ENCODE measurements at places on chromosomes 2 and 18.
A peak's percentile ranks its signal among the peaks of the same experiment; 100 is the strongest.

GRCh38 chr2:101828257-101828656, 130.8 kb downstream of the MAP4K4 start:
- DNase-seq = no peak

DNA sequence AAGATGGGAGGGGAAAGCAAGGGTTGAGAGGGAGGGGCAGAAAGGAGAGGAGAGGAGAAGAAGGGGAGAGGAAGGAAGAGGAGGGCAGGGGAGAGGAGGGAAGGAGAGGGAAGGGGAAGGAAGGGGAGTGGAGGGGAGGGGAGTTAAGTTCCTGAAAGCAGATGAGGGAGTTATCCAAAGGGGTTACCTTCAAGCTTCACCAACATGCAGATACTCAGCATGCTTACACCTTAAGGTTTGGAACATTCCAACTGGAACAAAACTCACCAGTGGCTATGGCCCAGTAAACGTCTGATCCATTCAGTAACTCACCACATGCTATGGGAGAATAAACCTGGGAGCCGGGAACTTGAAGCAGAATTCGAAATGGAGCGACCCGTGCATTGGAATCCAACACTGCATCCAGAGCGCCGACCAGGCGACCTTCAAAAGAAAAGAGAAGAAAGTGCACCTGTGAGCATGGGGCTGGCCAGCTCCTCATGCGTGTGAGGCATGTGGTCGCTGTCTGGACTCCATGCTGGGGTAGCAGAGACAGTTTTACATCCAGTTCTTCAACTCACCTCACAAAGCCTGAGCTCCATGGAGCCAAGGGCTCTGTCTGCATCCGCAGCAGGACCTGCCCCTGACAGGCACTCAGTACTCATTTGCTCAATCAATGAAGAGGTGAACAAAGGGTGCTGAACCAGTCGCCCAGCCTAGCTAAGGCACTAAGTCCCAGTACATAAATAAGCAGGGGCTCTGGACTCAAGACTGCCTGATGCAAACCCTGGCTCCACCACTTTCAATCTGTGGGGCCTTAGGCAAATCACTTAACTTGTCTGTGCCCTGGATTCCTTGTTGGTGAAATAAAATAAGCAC, 61.0 kb downstream of the TBC1D8 start:
- peak; percentile 23 for DNase-seq

DNA sequence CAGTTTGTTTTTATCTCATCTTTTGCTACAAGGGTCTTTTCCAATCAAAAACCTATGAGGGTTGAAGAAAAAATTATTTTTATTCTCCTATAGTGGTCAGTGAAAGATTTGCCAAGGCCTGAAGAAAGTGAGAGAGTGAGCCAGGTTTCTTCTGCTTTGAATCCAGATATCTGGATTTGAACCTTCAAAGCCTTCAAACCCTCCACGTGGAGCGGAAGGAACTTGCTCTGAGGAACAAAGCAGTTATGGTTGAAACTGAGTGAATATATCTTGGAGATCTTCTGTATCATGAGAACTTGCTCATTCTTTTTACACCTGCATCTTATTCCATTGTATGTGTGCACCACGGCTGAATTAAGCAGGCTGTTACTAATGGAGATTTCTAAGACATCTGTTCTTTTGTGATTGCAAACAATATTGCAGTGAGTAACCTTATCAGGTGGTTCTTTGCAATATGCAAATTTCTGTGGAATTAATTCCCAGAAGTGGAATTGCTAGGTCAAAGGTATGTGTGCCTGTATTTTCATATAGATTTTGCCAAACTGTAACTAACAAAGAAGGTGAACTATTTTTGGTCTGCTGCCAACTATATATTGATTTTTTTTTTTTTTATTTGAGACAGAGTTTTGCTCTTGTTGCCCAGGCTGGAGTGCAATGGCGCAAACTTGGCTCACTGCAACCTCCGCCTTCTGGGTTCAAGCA, 147.9 kb downstream of the B3GNT2 start:
- DNase-seq = no peak

DNA sequence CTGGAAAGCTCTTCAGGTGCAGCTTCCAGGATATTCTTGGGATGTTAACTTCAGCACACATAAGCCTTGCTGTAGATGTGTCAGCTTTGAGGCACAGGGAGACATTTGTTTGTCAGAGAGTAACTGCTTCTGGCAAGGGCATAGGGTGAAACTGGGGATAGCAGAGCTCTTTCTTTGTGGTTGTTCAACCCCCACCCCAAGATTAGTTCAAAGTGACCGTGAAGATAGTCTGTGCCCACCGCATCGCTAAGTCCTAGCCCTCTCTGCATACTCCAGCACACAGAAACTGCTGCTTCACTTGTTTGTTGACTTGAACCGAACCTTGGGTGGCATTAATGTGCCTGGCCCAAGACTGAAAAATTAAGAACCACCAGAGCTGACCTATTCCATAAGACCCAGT, 1.4 kb downstream of the SLC14A1 start:
- DNase-seq = no peak

DNA sequence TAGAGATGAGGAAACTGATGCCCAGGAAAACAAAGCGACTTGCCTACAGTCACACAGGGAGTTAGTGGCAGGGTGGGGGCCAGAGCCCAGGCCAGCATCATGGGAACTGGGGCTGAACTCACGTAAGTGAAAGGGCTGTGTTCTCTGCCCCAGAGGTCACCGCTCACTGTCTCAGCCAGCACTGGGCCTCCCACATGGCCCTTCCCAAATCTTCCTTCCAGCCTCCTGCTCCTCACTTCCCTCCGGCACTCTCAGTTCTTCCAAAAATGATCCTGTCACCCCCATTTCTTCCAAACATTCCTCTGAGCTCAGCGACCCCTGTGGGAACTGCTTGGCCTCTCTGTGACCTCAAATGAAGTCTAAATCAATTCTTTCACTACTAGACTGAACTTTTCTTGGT, 90.5 kb upstream of the TMEM247 start:
- no peak for DNase-seq

DNA sequence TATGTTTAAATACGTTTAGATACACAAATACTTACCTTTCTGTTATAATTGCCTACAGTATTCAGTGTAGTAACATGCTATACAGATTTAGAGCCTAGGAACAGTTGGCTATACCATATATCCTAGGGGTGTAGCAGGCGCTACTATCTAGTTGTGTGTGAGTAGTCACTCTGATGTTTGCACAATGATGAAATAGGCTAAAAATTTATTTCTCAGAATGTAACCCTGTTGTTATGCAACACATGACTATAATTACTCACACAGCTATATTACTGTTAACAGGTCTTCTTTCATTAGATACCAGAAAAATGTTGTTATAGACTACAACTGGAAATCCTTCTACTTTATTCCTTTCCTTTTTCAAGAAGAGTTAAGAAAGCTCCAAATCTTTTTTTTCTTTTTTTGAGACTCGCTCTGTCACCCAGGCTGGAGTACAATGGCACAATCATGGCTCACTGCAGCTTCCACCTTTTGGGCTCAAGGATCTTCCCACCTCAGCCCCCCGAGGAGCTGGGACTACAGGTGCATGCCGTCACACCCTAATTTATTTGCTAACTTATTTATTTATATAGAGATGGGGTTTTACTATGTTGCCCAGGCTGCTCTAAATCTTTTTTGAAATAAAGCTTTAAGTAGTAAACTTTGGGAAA, 48.5 kb downstream of the C2orf74 start:
- no peak for DNase-seq

- no peak for DNase-seq
Measured at GRCh38 chr18:60245096-60245495, 127.5 kb downstream of the MC4R start.

- peak; percentile 75 for DNase-seq
Measured at GRCh38 chr2:128369108-128369555, 50.5 kb upstream of the HS6ST1 start.

GRCh38 chr18:41842886-41843285, 112.1 kb upstream of the PIK3C3 start:
- no peak for DNase-seq

DNA sequence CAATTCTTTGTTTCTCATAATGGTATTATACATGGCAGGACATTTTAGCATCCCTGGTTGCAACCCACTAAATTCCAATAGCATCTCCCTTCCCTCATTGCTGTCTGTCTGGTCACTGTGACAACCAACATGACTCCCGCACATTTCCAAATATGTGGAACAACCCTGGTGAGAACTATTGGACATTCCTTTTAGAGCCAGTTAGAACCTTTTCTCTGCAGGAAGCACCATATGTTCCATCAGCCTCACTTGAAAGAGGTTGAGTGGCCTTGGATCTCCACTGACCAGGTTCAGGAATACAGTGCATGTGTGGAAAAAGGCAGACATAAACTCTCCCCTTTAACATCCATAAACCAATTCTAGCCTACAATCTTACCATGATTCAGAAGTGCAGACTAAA, 25.9 kb upstream of the GLS start:
- no peak for DNase-seq

- DNase-seq = no peak
Measured at GRCh38 chr2:228318218-228318617, 136.7 kb upstream of the SPHKAP start.

- no peak for DNase-seq
Measured at GRCh38 chr18:75023473-75023872, 185.5 kb downstream of the PTGR3 start.

- no peak for DNase-seq
Measured at GRCh38 chr2:55999231-55999630, 75.6 kb upstream of the EFEMP1 start.

DNA sequence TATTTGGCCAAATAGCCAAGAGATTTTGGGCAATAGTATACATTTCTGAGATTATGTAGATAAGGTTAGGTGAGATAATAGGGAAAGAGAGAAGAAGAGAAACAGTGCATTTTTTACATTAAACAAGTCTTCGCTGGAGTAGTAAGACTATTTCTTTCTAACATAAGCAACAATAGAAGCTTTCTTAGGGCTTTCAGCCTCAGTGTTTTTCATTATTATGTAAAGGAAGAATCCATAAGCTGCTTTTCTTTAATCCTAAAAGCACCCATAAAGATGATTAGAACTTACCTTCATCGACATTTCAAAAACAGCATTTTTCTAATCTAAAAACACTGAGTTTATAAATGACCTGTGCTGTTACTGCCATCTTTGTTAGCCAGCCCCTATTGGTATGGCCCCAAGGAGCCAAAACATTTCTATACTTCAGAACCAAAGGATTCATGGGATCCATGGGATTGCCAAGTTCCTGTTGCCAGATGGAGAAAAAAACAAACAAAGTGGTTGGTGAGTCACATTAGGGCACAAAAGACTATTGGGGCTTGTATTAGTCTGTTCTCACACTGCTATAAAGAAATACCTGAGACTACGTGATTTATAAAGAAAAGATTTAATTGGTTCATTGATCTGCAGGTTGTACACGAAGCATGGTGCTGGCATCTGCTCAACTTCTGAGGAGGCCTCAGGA, 88.2 kb downstream of the SCG2 start:
- DNase-seq = no peak

DNA sequence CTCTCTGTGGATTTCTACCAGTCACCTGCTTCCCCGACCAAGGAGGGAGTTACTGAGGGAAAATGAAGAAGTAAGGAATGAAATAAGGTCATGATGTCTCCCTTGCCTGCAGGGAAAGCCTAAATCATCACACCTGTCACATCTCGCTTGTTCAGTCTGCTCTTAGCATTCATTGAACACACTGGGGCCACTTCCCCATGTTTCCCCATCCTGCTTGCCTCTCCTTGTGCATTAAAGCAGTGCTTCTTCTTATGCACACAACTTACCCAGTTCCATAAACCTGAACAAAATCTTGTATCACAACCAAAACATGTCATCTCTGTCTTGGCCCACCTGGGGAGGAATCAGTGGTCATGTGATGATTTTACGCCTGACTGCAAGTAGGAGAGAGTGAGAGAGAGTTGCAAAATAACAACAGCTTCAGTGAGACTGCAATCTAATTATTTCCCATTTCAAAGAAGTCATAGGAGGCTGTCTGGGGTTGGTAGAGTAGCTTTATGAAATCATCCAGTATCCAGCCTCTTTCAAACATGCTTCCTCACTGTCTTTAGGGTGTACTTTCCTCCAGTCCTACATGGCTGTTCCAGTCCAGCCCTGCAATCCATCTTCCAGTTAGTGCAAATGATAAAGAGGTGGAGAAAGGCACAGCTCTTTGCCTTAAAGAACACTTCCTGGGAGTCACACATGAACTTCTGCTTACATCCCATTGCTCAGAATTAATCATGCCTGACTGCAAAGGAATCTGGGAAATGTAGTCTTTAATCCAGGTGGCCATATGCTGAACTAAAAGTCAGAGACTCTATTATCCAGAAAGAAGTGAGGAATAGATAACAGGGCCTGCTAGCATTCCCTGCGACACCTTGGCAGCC, 220.1 kb downstream of the HAUS1 start:
- DNase-seq = no peak

DNA sequence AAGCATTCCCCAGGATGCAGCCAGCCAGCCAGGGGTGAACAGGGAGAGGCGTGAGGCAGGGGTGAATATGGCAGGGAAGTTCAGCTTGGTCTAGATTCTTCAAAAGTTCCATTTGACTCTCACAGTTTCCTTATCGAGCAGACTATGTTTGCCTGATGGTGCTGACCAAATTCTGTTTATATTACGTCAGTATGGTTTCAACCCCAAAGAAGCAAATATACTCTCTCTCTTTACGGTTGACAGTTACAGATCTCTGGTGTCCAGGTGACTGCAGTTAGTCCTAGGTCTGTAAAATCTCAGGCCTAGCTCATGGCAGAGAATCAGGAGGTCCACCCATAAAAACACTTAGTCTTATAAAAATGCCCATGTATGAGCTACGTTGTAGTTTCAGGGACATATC, 38.3 kb upstream of the DNMT3A start:
- no peak for DNase-seq

GRCh38 chr2:240161087-240161750, 20.8 kb upstream of the OTOS start:
- no peak for DNase-seq

DNA sequence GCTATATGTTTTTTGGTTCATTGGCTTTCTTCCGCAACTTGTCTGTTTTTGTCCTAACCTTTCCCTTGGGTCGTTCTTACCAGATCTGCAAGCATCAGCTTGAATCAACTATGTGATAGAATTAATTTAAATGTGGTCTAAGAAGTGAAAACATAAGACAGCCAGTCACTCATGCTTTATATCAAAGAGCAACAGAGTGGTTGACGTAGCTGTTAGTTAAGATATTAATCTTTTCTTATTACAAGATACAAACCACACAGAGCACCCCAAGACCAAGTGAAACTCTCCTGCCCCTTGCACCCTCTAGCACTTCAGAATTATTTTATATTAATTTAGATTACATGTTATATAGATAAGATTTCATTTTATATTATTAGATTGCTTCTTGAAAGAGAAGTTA, 15.2 kb downstream of the IL18RAP start:
- no peak for DNase-seq

GRCh38 chr2:236679884-236680860, 110.5 kb downstream of the ACKR3 start:
- DNase-seq = no peak

- no peak for DNase-seq
Measured at GRCh38 chr18:51044928-51045585, 15.0 kb downstream of the SMAD4 start.

GRCh38 chr2:58800881-58801280, 559.8 kb upstream of the FANCL start:
- no peak for DNase-seq

DNA sequence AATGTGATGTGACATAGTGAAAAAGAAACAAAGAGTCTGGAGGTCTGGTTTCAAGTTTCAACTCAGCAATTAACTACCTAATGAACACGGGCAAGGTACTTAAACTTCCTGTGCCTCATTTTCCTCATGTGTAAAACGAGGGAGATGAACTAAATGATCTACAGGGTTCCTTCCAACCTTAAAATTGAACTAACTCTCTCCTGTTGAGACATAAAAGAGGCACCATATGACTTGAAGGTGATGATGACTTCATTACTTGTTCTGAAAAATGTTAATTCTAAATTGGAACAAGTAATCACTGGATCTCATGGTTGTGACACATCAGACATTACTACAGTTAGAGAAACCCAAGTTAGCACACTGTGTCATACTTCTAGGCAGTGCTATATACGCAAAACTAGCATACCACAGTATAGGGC, 8.9 kb upstream of the REL start:
- no peak for DNase-seq
